Left colon (tissue), 2 donors: ENCODE measurements at places on chromosomes 1 and 21.

DNA sequence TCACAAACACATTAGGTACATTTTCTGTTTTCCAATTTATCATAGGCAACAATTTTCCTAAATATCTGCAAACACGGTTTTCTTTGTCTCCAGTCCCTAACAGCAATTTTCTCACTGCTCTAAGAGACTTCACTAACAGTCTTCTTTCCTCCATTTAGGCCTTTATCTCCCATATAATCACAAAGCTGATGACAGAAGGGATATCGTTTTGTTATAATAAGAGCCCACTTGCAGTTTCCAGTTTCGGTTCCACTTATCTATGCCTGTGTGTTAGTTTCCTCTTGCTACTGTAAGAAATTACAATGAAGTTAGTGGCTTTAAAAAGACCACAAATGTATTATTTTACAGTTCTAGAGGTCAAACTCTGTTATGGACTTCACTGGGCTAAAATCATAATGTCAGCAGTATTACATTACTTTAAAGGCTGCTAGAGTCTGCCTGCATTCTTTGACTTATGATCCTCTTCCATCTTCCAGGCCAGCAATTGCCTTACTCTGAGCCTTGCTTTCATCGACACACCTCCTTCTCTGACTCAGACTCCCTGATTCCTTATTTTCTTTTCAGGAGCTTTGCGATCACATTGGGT is 549.3 kb downstream of the NCAM2 start:
- no peak for DNase-seq

GRCh38 chr1:50422946-50423669 is at the start of gene DMRTA2:
Gene DMRTA2, minus strand, starts transcription at chr1:50423443. Its CDS starts 1,907 bp downstream, at chr1:50421536.
- DNase-seq: no peak

DNA sequence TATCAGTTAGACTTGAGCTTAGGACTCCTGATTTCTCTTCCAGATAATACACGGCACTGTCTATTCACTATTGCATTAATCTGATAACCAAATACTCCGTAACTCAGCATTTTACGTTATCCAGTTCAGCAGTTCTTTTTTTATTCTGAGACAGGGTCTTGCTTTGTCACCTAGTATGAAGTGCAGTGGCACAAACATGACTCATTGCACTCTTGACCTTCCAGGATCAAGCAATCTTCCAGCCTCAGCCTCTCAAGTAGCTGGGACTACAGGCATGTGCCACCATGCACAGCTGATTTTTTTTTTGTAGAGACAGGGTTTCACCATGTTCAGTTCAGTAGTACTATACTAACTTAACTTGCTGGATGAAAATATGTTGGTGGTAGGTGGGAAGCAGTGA is 156.4 kb downstream of the PATJ start:
- DNase-seq: no peak

DNA sequence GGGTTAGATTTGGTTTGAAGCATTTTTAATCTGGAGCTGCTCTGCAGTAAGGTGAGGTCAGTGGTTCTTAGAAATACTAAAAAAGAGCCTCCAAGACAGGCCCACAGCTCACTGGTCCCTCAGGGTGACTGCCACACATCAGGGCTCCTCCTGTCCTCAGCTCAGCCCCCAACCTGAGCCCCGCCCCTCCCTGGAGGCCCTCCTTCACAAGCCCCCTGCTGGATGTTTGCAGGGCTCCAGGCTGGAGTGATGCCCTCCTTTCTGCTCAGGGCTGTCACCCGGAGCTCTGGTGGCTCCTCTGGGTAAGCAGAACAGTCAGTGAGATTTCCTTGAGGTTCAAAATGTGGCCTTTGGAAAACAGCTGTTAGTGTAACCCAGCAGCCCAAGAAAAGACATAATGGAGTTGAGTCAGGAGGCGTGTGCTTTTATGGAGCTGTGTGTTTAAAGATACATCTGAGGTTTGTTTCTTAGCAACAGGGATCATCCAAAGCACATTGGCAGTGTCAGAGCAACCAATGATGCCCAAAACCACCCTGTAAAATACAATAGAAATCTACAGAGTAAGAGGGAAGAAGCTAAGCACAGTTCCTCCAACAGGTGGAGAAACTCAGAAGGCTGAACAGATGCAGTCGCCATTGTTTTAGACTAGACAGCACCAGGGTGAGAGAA is 21.4 kb downstream of the STUM start:
- no peak for DNase-seq

DNA sequence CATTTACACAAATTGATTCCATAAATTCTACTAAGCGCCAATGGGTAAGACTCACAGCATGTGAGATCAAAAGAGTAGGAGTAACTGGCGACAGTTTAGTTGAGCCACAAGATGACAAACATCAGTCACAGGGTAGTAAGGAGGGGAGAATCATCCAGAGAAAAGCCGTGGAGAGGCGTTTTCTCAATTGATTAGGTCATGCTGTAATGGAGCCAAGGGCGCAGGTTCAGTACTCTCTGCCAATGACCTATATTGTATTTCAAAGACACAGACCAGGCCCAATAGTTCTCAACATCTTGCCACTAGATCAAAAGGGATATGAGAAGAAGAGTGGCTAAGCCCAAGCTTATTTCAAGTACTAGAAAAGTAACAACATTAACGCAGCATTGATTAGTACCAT is 467.5 kb downstream of the SMYD3 start:
- DNase-seq: no peak

- peak; percentile 36 for DNase-seq
Measured at GRCh38 chr21:33993286-33994231, 78.0 kb upstream of the ATP5PO start.

GRCh38 chr1:200495901-200496300 is 86.1 kb upstream of the ZNF281 start:
- DNase-seq: no peak

- DNase-seq: no peak
Measured at GRCh38 chr1:20733360-20733975, 965 bp upstream of the SH2D5 start.

- DNase-seq: no peak
Measured at GRCh38 chr1:227434808-227435444, 116.6 kb upstream of the CDC42BPA start.

- no peak for DNase-seq
Measured at GRCh38 chr1:237884237-237884636, 6.5 kb downstream of the ZP4 start.

DNA sequence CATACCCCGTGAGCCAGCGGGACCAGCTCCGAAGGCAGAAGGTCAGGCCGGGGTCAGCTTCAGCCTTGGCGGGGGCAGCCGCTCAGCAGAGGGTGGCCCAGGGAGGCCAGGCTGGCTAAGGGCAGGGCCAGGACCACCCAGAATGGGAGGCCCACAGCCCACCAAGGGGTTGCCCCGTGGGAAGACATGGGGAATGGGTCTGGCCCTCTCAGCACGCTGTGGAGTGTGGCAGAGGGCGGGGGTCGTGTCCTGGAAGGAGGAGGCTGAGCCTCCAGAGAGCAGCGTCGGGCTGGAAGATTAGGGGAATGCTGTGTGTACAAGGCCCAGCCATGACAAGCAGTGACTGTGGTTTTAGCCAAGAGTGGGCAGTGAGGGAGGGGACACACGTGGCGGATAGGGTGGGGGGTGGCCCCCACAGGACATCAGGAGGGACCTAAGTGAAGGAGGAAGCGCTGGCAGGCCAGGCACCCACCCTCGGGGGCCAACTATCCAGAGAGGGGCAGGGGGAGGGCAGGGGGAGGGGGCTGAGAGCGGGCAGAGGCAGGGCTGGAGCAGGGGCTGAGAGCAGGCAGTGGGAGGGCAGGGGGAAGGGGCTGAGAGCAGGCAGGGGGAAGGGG is 43.9 kb upstream of the POFUT2 start:
- no peak for DNase-seq

DNA sequence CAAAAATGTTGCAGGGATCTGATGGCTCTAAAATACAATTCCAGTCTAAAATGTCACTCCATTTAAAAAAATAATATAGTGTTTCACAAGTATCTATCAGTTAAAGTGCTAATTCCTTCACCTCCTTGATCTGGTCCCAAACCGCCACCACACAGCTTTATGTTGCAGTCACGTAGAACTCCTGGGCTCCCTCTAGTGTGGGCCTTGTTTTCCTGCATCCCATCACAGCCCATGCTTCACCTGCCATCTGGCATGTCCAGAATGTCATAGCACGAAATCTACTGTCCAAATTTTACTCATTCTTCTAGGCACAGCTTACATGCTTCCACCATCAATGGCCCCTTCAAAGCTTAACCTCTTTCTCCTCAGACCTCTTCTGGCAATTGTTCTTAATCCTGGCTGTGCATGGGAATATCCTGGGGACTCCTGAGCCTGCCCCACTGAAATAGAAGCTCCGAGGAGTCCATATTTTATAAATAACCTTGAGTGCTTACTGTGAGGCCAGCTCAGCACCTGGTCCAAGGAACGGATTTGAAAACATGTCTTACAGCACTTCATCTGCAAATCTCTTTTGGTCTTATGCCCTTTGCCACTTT is 15.5 kb downstream of the FYB2 start:
- peak; percentile 63 for DNase-seq

GRCh38 chr21:46425571-46425970 is 33.1 kb upstream of the DIP2A start:
- DNase-seq: no peak

GRCh38 chr1:90092441-90092840 is 97.5 kb downstream of the ZNF326 start:
- no peak for DNase-seq

GRCh38 chr1:89896105-89896942 is 75.5 kb downstream of the LRRC8D start:
- no peak for DNase-seq

DNA sequence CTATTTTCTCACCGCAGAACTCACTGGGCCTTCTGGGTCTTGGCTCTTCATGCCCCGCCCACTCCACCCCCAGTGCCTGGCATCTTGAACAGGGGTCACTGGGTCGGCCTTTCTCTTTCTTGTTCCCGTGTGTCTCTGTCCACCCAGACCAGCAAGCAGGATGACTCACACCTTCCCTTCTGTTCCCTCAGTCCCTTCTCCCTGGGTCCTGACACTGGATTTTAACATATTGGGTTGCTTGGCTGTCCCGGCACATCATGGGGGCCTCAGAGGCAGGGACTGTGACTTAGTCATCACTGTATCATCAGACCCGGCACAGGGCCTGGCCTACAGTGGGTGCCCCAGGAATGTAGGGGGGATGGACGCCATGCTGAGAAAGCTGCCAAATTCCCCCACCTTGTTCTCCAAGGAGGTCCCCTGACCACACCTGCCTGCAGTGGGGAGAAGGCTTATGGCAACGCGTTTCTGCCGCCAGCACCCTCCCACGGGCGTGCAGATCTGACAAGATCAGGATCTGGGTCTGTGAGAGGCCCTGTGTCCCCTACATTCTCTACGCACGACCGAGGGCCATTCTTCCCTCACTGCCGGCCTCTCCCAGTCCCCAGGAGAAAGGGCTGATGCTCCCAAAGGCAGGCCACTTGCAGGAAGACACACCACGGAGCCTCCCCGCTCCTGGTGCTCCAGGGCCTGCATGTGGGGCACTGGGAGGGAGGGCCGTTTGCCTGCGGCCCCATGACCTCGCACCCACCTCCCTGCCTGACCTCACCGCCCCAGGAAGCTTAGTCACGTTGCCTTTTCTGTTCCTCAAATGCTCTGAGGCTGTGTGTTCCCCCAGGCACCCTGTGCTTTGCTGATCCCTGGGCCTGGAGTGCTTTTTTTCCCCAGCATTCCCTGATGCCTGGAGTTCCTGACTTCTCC is 157.2 kb upstream of the TMEM51 start:
- no peak for DNase-seq

DNA sequence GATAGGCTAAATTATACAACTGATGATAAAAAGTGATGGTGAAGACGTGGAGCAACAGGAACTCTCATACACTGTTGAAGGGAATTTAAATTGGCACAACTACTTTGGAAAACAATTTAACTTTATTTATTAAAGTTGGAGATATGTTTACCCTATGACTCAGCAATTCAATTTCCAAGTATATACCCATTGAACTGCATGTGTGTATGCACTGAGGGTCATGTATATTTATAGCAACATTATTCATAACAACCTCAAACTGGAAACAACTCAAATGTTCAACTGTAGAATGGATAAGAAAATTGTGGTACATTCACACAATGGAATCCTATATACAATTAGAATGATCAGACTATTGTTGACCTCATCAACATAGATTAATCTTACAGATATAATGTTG is 16.5 kb upstream of the BCAS2 start:
- no peak for DNase-seq

DNA sequence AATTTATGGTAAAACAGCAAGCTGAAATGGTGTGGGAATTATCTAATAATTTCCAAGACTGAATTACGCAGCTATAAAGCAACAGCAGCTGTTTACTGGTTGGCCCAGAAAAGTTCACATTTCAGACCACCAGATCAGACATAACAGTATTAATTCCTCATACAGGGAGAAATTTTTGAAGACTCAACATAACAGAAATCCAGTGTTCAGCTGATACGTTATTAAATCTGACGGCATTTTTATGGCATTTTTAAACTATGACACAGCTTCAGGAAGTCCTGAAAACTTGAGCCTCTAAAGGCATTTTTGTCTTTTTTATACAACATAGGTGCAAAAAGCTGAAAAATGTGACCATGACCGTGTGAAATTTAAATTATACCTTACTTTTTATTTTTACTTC is 91.2 kb downstream of the APP start:
- no peak for DNase-seq

GRCh38 chr1:221940631-221941030 is 198.7 kb upstream of the DUSP10 start:
- no peak for DNase-seq

DNA sequence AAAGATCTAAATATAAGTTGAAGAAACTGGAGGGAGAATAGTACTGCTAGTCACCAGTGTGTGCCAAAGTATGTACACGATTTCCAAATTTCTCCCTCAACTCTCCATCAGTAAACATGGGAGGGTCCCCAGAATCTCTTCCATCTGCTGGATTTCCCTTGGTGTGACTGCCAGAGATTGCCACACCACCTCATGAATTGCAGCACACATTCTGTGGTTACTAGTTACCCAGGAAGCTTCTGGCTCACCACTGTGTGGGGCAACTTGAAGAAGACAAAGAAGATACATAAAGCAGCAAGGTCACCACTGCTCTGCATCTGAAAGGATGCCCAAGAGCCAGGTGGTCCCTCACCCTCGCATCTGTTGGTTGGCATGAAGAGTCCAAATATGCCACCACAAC is 191.7 kb upstream of the ESRRG start:
- DNase-seq: no peak

DNA sequence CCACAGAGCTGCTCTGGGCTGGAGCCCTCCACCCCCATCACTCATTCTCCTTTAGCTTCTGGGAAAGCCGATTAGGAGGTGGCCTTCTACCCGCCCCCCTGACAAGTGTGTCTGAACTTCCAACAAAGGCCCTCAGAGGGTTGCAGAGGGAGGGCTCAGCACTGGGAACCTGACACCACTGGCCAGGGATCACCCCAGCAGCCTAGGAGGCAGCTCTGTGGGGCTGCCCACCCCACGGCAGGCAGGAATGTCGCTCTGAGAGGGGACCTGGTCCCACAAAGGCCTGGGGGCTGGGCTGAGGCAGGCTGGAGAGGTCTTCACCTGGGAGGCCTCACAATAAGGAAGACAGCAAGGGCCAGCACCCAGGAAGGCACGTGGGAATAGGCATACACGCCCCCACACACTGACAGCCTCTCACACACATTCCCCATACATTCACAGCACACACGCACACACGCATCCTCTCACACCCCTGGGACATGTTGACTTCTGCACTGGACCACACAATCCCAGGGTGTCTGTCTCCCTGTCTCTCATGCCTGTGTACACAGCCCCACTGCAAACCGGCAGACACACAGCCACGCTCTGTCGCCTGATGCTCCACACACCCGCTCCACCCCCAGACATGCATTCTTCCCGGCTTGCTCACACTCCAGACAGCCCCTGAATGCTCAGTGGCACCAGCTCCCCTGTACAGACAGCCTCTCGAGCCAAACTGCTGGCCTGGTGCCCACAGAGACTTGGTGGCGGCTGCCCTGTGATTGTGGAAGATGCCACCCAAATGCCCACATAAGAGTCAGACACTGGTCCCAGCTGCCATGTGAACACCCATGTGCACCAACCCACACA is 30.7 kb downstream of the DMBX1 start:
- DNase-seq: no peak
